ENCODE measurements at places on chromosomes 7 and 10.

- no peak for DNase-seq
Measured at GRCh38 chr7:159125104-159125954, 19.3 kb downstream of the VIPR2 start.

DNA sequence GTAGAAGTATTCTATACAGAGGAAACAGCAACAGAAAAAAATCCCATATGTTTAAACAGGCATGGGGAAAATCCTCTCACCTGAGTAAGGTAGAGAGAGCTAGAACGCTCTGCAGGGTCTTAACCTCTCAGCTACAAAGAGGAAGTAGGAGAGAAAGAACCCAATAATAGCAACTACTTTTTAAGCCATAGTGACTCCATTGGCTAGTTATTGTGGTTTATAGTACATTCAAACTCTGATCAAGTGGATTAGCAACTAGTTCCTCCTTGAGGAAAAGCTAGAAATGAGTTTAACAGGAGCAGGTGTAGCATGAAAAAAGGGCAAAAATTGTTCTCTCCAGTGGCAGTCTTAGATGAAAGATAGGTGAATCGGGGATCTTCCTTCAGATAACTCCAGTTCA lies 89.7 kb downstream of the HGF start:
- no peak for DNase-seq

GRCh38 chr10:71873582-71874211 lies 22.6 kb upstream of the PSAP start:
- no peak for DNase-seq

DNA sequence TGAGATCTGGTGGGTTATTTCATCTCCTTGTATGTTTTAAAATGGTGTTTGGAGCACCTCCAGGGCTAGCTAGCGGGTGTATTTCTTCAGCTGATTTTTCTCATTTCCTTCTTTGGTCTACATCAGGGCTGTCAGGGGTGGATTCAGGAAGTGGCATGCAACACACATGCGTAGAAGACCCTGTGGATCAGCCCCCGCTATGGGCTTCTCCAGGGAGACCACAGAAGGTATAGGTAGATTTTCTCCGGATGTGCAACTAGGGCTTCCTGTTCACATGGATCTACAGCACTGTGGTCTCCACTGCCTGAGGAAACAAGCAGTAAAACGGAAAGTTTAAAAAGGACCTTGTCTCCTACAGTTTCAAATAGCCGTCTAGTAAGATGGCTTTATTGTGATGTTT lies 10.4 kb downstream of the NUB1 start:
- DNase-seq = no peak

- DNase-seq = no peak
Measured at GRCh38 chr7:77354484-77354883, 61.7 kb downstream of the GSAP start.

DNA sequence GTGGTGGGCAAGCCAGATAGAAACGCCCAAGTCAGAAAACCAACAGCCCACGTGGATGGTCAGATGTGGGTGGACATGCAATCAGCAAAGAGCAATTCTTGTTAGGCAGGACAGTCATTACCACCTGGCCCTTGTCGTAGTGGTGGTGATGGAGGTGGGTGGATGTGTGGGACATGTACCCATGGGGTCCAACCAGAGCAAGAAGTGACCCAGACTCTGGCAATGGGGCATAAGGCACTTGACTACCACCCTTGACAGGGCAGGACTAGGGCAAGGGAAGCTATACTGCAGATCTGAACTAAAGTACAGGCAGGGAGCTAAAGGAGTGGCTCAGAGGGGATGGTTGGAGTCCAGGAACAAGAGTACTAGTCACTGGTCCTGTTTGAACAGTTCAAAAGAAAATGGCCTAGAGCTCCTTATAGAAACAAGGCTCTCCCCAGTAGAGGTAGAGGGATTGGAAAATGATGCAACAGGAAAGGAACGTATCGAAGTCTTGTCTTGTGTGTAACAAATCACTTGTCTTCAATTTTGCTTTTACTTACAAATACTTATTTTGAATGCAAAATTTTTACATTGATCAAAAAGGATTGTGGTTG lies 17.6 kb downstream of the LMOD2 start:
- DNase-seq = no peak

- DNase-seq = no peak
Measured at GRCh38 chr10:71747039-71747531, 26.2 kb downstream of the VSIR start.

DNA sequence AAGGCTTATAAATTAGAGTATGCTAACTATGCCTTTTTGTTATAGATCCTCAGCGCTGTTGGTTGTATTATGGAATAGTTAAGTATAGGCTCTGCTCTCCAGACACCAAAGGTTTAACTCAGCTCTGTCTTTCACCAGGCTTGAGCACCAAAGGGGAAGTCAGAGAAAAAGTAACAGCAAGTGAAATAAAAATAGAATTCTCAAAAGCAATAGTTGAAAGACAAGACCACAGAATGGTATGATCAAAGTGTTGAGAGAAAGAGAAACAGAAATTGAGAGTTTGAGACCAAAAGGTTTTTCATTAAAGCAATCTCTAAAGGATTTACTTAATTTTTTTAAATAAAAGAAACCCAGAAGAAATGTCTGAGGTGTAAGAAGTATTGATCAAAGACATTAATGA lies 529.8 kb upstream of the C7orf33 start:
- no peak for DNase-seq

DNA sequence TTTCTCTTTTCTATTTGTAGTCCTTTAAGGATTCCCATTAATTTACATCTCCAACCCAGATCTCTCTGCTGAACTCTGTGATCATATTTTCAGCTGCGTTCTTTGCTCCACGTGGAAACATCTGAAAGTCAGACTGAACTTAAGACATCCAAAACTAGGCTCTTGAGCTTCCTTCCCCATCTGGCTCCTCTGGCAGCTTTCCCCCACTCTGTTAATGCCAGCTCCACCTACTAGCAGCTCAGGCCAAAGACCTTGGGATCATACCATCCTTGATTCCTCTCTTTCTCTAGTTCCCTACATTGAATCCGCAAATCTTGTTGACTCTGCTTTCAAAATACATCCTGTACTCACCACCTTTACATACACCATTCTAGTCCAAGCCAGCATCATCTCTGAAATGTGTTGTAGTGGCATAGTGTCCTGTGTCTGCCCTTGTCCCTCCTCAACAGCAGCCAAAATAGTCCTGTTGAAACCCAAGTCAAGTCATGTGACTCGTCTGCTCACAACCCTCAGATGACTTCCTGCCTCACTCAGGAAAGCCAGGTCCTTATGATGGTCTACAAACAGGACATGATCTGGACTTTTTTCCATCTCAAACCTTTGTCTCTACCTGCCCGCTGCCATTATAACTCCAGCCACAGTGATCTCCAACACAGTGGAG lies 7.0 kb downstream of the REEP3 start:
- DNase-seq = no peak

GRCh38 chr7:90503367-90503766 lies 33.9 kb downstream of the PTTG1IP2 start:
- DNase-seq = no peak

- no peak for DNase-seq
Measured at GRCh38 chr10:34729619-34730018, 85.5 kb downstream of the PARD3 start.

DNA sequence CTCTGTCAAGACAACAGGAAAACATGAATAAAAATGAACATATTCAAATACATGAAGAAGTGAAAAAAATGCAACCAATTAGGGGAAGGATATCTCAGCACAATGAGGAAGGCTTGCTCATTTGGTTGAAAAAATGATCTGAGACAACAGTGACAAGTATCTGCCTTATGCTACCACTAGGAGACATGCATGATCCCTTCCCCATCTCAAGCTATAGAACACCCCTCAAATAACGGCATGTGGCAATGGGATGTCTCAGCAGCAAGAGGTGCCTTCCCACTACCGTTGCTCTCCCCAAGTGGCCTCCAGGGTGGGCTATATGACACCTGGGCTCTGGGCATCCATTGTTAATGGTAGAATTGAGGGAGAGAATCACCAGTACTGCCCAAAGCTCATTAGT lies 98.1 kb upstream of the RSU1 start:
- DNase-seq = no peak

GRCh38 chr10:133335246-133336117 lies 1.2 kb downstream of the CALY start:
- DNase-seq = no peak

GRCh38 chr10:116612107-116612769 lies 8.5 kb upstream of the PNLIPRP2 start:
- no peak for DNase-seq
